ENCODE measurements at places on chromosomes 1 and 21. TPM values are rescaled to one million over a fixed set of nuclear protein-coding genes. Genes with fewer than 3 reads are reported as not detected.

CHAF1B gene
- total RNA-seq, result 2.3 TPM

SPRR3 gene
- not detected for total RNA-seq

TMEM81 gene
- total RNA-seq, result 4.3 TPM

AIM2 gene
- 2.2 TPM for total RNA-seq

DTL gene
- 23.1 TPM for total RNA-seq

KRTAP19-7 gene
- total RNA-seq, result not detected

PCAT6 gene
- total RNA-seq, result 0.92 TPM

ADAMTS5 gene
- total RNA-seq, result 3.6 TPM

RO60 gene
- 167 TPM for total RNA-seq

ALPL gene
- 2.0 TPM for total RNA-seq

FCRLB gene
- total RNA-seq, result 2.1 TPM

LAX1 gene
- total RNA-seq, result 0.14 TPM

OR2W3 gene
- 0.52 TPM for total RNA-seq

ARHGAP30 gene
- 0.64 TPM for total RNA-seq

TNFRSF18 gene
- 0.24 TPM for total RNA-seq

CFAP107 gene
- 1.4 TPM for total RNA-seq

NUCKS1 gene
- total RNA-seq, result 194 TPM

MR1 gene
- 41.8 TPM for total RNA-seq

MAGI3 gene
- total RNA-seq, result 21.3 TPM

IFNLR1 gene
- 1.0 TPM for total RNA-seq

ANKRD35 gene
- total RNA-seq, result 0.37 TPM

GPR161 gene
- total RNA-seq, result 20.0 TPM

AGT gene
- total RNA-seq, result 13.8 TPM

RSPO1 gene
- 0.16 TPM for total RNA-seq

VAMP4 gene
- 15.5 TPM for total RNA-seq

BNIPL gene
- 0.44 TPM for total RNA-seq

FGR gene
- total RNA-seq, result 0.71 TPM

BCAR3 gene
- 7.3 TPM for total RNA-seq

HSD11B1 gene
- total RNA-seq, result 2.2 TPM

HTR6 gene
- total RNA-seq, result 1.0 TPM

FAAP20 gene
- 50.1 TPM for total RNA-seq

LRRC3 gene
- total RNA-seq, result 2.2 TPM

FABP3 gene
- total RNA-seq, result 11.7 TPM

NECAP2 gene
- 27.5 TPM for total RNA-seq

PDC gene
- total RNA-seq, result 0.29 TPM

ADAMTS4 gene
- total RNA-seq, result 1.6 TPM

CITED4 gene
- 1.9 TPM for total RNA-seq

TCHH gene
- 0.42 TPM for total RNA-seq

IGSF5 gene
- total RNA-seq, result 1.9 TPM

F13B gene
- total RNA-seq, result not detected

CFHR3 gene
- 0.52 TPM for total RNA-seq

PTGER3 gene
- total RNA-seq, result 46.9 TPM

CASQ2 gene
- not detected for total RNA-seq

TMEM201 gene
- 13.4 TPM for total RNA-seq

PGLYRP4 gene
- 0.66 TPM for total RNA-seq

TMEM69 gene
- total RNA-seq, result 49.4 TPM

Data from motor neuron (in vitro differentiated cells).